Frontal cortex (tissue), 4 donors: ENCODE measurements at places on chromosomes 7 and 10.

DNA sequence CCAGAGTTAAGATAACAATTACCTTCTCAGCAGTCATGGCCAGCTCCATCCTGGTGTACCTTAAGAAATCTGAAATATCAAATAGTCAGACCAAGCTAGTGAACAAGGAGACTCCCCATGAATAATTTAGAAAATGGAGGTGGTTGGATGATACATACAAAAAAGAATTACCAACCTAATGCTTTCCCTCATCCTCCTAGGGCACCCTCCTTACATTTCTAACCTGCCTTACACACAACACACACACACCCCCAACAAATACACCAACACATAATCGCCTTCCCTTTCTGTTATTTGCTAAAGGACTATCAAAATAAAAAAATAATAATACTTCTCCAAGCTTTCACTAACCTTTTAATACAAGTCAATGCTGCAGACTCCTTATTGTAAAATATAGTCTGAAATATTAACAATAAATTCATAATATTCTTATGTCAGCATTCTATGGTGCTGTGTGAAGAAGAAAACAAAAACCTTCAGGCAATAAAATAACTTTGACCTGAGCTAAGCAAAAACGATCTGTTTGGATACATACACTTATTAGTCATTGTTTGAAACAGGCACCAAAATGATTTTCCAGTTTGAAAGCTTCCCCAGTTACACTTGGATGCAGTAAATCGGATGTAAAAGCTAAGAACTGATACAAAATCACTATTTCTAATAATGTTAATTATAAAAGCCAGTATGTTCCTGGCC is 3.4 kb downstream of the TWIST1 start:
- no peak for DNase-seq

DNA sequence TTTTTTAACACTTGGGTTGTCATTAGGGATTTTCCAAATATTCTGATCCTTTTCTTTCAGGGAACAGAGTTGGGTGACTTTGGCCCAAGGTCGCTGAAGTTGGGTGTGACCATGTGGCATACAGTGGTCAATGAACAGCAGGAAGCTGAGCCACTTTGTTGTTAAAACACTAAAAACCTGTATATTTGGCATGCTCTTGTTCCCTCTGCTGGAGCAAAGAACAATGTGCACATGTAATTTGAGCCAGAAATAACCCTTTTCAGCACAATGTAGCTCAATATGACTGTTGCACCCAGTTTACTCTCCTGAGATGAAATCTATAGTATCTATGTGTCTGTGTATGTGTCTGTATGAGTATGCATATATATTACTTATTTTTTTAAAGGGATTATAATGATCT is 74.9 kb downstream of the ADCYAP1R1 start:
- DNase-seq = no peak

GRCh38 chr10:121615836-121616235 is 17.6 kb upstream of the FGFR2 start:
- DNase-seq = no peak

- no peak for DNase-seq
These were observed 169.6 kb upstream of the PODXL start for GRCh38 chr7:131726031-131726430.

- DNase-seq = no peak
These were observed 189.5 kb downstream of the CXCL12 start for GRCh38 chr10:44195112-44196007.

DNA sequence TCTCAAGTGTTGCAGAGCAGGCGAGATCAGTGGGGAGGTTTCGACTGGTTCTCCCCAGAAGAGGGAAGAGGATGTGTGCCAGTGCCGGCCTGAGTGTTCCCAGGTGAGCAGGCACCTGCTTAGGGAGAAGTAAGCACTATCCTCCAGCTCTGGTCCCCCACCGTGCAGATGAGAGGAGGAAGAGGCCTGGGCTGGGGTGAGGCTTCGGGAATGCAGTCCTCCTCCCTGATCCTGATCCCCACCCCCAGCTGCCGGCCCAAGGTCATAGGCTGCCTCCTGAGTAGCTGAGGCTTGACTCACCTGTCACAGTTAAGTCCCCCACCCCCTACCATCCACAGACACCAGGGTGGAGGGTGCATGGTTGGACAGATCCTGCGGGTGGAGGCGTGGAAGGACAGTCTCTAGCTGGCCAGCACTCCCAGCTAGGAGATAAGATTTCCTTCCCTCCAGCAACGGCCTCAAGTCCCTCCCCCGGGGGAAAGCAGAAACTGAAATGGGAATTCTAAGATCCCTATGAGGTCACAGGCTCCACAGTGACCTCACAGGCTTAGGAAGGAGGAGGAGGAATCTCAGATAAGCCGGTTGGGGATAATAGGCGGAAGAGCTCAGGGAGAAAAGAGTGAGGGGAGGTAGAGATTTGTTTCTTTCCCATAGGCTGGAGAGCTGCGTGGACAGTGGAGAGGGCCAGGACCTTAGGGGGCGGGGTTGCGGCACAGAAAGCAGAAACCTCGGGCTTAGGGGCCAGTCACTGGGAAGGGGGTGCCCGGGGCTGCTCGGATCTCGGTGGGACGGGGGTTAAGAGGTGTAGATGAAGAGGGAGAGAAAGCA is 1.0 kb downstream of the LRCH4 start:
- DNase-seq = no peak

- DNase-seq = no peak
These were observed 40.6 kb downstream of the SLC26A4 start for GRCh38 chr7:107701191-107701590.

GRCh38 chr10:69088801-69089501 is 1.0 kb downstream of the SRGN start:
- no peak for DNase-seq

DNA sequence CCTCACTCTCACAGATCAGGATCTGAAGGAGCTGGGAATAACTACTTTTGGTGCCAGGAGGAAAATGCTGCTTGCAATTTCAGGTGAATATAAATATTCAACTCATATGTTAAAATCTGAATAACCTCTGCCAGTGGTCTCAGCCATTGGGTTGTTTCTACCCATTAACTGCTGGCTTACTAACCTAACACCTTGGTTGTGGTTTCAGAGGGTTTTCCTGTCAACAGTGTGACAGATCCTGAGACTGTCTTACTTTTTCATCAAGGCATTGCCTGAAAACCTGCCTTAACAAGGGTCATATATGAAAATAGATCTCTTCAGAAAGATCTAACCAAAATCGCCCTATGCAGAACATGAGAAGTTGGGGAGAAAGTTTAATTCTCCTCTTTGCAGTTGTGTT is 307.7 kb downstream of the BICC1 start:
- DNase-seq = no peak

- peak; percentile 40 for DNase-seq
These were observed 8.1 kb downstream of the TASOR2 start for GRCh38 chr10:5692461-5693358.

- no peak for DNase-seq
These were observed 104.7 kb upstream of the SH2B2 start for GRCh38 chr7:102182016-102182415.

- no peak for DNase-seq
These were observed 5.3 kb downstream of the BPGM start for GRCh38 chr7:134651991-134652390.

GRCh38 chr7:139058943-139059342 is 23.1 kb upstream of the ZC3HAV1L start:
- DNase-seq = no peak

- DNase-seq = no peak
These were observed 450.7 kb downstream of the PARD3 start for GRCh38 chr10:34364253-34365037.
